IPS DF 6.9 (cell line): ENCODE measurements at places on chromosomes 7 and 10.

- no peak for DNase-seq
Observed at GRCh38 chr7:71566991-71567390, 435.0 kb downstream of the GALNT17 start.

DNA sequence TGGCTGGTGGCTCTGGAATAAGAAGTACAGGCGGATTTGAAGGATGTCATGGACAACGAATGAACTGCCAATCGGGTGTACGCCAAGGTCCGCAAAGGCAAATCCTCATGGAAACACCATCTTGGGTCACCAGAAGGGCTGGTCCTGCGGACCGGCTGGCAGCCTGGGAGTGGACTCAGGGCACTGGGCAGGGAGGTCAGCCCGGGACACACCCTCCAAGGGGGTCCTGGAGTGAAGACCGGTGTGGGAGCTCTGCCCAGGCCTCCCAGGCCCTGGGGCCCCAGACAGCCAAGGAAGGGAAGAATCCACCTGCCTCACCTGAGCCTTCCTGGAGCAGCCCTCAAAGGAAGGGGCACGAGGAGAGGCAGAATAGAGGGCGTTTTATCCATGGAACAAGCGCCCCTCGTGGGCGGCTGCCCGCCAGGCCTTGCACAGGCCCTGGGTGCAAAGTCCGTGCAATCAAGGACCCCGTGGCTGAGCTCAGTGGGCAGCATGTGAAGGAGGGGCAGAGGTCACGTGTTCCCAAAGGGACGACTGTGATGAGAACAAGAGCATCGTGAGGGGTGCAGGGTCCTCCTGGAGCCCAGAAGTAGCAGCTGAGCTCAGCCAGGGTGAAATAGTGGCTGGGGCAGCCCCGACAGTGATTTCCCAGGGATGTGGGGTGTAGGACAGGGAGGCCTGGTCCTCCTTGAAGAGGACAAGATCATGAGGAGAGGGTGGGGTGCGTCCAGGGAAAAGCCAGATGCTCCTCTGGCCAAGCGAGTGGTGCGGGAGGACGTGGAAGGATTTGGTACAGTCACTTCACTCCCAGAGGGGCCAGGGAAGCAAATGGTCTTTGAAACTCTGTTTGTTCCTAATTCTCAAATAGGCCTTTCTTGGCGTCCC lies 105.2 kb downstream of the TCERG1L start:
- no peak for DNase-seq

DNA sequence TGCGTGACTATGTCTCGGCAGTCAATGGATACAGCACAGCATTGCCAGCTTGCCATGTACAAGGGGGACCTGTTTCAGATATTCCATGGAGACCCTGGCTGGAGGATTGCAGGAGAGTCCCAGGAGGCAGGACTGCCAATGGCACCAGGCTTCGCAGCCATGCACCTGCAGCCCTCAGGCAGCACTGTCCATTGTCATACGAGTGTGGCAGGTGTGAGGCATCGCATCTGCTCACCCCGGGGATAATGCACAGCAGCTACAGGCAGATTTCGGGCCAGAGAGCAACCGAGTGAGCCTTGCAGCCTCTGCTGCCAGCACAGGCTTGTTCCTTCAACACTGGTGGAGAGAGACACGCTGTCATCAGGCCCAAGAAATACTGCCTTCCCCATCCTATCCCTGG lies 415.1 kb downstream of the PAXIP1 start:
- no peak for DNase-seq

GRCh38 chr7:96710544-96710943 lies 898 bp upstream of the SEM1 start:
- DNase-seq: no peak

DNA sequence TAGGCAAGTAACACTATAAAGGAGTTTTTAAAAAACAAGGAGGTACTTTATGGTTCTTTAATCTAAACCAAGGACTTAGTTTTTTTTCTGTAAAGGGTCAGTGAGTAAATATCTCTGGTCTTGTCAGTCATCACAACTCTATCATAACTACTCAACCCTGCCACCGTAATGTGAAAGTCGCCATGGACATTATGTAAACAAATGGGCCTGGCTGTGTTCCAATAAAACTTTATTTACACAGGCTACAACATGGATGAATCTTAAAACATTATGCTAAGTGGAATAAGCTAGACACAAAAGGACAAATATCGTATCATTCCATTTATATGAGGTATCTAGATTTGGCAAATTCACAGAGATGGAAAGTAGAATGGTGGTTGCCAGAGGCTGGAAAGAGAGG lies 60.8 kb upstream of the SP4 start:
- DNase-seq: no peak

DNA sequence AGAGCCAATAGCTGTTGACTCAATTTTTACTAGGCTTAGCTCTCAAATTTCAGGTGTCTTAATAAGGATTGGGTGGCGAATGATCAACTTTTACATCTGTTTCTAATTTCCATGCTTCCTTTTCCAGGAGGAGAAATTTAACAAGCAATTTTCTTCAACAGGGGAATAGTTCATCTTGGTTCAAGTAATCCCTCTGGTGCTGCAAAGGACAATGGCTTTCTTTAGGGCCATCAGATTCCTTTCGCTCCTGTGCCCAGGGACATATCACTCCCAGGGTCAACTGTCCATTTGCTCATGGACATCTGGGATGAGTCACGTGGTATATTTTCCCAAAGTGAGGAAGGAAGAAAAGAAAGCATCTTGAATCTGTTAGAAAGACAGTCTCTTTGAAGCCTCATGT lies 313.3 kb downstream of the FRMD4A start:
- DNase-seq: no peak

DNA sequence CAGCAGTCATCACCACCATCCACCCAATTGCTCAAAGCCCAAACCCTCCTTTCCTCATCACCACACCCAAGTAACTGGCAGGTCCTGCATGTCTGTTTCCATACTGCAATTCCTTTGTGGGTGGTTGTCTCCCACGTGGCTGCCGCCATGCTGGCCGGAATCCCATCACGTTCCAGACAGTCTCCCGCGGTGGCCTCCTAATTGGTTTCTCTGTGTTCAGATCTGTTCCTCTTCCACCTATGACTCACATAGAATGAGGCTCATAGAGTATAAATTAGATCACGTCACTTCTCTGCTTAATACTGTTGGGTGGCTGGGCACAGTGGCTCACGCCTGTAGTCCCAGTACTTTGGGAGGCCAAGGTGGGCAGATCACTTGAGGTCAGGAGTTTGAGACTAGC lies 813.0 kb downstream of the TYW1 start:
- DNase-seq: no peak

DNA sequence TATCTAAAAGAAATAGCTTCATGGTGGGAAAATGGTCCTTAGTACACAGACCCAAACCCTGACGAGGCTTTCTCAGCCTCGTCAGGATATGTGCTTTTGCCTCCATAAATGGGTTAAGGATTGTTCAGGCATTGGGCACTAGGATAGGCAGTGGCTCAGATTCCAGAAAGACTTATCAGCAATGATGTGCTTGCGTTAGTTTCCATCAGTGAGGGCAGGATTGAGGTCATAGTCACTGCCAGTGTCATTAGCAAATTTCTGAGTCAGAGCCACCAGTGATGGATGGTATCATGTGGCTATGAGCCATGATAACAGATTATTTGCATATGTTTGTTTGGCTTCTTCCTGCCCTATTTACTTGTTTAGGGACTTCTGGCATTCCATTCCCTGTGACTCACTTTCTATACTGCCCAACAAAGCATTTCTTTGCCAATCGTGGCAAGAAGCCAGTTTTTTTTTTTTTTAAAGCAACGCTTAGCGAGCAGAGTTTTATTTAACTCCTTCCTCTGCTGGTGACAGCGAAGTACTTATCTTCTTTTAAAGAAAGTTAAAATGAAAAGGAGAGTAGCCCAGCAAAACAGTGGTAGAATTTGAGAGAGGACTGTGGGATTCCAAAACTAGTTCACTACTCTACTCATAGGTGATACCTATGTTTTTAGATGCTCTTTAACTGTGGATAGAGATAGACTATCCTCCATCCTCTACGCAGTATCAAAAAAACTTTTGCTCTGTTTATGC lies 44.4 kb downstream of the MYPN start:
- peak; percentile 64 for DNase-seq

DNA sequence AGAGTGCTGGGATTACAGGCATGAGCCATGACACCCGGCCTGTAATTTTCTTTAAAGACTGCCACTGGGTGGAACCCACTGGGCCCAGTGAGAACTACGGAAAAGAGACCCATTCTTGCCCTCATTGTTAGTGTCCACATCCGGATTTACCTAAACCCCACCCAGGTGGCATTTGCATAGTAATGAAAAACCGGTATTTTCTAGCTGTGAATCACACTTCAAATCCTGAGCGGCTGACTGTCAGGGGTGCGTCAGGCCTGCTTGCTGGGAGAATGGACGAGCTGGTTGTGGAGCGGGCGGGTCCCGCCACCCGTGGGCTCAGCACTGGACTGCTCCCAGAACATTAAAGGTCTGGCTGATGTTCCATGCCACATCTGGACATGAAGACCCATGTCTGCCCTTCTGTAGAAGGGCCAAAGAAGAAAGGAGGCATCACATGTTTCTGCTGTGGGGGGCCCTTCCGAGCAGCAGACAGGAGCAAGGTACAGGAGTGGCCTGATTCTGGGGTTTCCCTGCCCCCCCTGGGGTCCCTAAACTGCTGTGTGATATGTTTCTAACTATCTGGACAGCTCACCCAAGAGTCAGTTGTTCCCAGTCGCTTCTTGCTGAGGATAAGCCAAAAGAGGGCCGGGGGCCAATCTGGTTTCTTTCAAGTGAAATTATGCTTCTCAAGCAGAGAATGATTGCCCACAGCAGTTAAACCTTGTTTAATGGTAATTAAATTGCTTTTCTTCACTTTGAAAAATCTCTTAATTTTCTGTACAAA lies 46.4 kb downstream of the KIAA1217 start:
- DNase-seq: peak; percentile 16

DNA sequence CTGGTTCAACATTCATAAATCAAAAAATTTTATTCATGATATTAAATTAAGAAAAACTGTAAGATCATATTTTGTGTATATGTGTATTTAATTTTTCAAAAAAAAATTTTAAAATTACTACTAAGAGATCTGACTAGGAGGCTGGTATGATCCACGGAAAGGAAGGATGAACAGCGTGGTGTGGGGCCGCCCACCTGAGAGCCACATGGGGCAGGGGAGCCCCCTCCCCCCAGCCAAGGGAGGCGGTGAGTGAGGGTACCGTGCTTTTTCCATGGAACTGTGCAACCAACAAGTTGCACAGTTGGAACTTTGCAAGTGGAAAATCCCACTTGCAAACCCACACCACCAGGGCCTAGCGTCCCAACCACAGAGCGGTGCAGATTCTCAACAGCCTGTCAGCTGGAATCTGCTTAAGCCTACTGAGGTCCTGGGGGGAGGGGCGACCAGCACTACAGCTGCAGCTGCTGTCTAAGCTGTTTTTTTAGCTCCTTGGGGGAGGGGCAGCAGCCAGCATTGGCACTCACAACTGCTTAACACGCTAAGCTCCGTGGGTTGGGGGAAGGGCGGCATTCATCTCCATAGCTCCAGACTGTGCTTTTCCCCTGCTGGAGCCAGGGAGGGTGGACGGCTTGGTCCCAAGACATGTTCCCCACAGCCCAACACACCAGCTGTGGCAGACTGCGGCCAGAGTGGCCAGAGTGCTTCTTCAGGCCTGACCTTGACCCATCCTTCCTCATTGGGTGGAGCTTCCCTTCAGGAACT lies 94.2 kb upstream of the IGFBP3 start:
- peak; percentile 48 for DNase-seq

GRCh38 chr10:11601670-11602069 lies 9.8 kb downstream of the USP6NL start:
- DNase-seq: no peak

- no peak for DNase-seq
Observed at GRCh38 chr10:117004227-117005025, 561 bp downstream of the SHTN1 start.

DNA sequence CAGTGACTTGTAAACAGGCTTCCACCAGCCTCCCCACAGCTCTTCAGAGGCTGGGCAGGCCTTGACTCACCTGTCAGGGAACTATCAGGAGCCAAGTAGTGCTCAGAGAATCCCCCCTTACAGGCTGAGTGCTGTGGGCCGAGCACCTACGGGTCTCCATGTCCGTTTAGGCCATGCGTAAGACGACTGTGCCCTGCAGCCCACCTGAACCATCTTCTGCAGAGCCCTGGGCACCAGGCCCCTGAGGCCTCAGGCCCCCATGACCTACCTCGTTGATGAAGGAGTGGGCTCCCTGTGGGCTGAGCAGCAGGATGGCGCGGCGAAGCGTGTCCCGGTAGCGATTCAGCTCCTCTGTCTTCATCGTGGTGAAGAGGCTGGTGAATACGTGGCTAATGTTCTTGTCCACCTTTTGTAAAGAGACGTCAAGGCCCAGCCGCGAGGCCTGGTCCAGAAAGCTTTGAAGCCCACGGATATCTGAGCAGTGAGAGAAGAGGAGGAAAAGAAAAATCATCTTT lies 228.0 kb downstream of the GRID1 start:
- no peak for DNase-seq

- DNase-seq: no peak
Observed at GRCh38 chr10:100792574-100792973, 47.2 kb downstream of the PAX2 start.

GRCh38 chr10:58854811-58855210 lies 321.6 kb upstream of the PHYHIPL start:
- no peak for DNase-seq

- no peak for DNase-seq
Observed at GRCh38 chr7:121302214-121302745, 26.5 kb upstream of the WNT16 start.

- no peak for DNase-seq
Observed at GRCh38 chr7:87474533-87475358, 734 bp downstream of the ABCB4 start.

DNA sequence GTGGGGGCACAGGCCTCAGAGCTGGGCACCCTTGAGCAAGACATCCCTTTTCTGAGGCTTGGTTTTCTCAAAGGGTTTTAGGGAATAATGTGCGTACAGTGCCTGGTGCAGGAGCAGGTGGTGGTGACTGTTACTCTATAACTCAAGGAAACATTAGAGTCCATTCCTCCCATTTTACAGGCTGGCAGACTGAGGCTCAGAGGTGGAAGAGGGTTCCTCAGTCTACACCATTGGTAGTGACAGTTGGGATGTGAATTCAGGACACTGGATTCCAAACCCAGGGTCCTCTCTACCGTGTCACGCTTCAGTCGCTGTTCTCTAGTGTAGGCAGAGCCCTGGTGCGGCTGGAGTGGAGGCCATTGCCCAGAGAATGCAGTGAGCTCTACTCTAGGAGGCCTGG lies 40.0 kb upstream of the AQP1 start:
- no peak for DNase-seq

- DNase-seq: no peak
Observed at GRCh38 chr10:121593281-121594075, 4.8 kb downstream of the FGFR2 start.

DNA sequence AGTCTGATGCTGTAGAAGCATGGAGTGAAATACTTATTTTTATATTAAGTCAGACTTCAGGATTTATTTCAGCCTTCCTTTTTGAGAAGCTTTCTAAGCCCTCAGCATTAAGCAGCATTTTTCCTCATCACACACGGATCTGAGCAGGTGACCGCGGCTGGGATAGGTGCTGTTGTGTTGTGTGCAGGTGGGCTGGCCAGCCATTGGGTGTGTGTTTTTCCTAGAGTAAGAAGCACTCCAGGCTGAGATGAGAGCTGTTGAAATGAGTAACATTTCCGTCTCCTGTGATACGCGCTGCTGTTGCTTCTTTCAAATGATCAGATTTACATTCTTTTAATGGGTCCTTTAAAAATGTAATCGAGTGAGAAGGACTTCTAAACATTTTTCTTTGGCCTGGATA lies 63.9 kb downstream of the INSYN2A start:
- DNase-seq: no peak

- DNase-seq: no peak
Observed at GRCh38 chr10:90788968-90789367, 68.9 kb downstream of the HTR7 start.
